Mesenteric fat pad (tissue), 1 donor: ENCODE measurements at places on chromosomes 7 and 10. TPM values are rescaled to one million over a fixed set of nuclear protein-coding genes. Genes with fewer than 3 reads are reported as not detected.
A peak's percentile ranks its signal among the peaks of the same experiment; 100 is the strongest.

DNA sequence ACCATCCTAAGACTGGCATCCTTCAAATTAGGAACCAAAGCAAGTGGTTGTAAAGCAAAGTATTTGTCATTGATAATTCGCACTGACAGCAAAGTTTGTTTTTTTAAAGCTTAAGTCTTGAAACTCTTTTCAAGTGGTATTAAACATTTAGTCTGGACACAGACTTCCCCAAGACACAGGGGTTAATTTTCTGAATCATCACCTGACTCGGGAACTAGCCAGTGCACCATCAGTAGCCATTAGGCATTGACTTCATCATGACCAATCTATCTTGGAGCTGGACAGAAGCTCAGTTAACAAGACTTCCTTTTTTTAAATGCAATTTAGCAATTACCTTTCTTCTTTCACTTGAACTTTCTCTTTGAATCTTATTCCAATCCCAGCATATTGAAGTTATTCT lies 210.6 kb downstream of the ZNF365 start:
- no peak for DNase-seq

GRCh38 chr10:12655940-12656339 lies 306.6 kb downstream of the CAMK1D start:
- no peak for DNase-seq

DNA sequence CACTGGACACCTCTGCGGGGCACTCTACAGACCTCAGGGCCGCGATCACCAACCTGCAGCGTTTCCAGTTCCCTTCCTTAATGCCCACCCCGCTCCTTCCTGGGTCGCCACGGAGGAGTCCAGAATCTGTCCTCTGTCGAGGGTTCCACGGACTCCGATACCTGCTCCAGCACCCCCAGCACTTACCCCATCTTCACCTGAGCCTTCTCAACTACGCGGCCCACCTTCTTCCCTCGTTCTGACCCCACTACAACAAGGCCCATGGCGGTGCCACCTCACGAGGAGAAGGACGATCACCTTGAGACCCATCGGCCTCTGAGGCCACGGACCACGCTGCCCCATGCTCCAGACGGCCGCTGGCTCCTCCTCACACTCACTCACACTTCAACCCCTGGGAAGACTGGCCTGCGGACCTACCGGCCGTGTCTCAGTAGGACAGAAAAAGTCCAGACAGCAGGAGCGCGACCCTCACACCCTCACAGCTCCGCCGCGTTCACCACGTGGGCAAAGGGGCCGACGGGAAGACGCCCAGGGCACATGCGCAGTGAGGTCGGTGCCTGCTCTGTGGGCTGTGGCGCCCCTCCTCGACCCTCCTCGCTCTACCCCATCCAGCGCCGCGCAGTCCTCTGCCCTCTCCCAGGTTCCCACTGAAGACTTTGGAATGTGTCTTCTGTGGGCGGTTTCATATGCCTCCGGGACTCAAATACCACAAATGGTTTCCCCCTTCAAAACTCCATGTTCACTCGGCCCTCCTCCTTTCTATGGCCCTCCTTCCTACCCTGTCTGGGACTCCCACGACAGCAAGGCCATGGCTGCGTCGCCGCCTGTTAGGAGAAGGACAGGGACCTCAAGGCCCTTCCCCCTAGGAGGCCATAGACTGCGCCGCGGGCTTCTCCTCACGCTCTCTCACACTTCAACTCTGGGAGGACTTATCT lies 193.9 kb upstream of the PHF14 start:
- DNase-seq: no peak

DNA sequence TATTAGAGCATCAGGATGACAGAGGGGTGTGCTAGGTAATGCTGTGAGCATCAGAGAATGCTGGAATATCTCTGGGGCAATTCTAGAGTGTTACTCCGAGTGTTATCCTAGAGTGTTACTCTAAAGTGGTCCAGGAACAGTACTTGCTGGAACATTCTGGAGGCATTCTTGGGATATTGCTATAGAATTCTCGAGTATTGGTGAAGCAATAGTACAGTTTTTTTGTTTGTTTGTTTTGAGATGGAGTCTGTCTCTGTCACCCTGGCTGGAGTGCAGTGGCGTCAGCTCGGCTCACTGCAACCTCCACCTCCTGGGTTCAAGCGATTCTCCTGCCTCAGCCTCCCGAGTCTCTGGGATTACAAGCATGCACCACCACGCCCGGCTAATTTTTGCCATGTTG lies 12.6 kb downstream of the SSC4D start:
- no peak for DNase-seq

GRCh38 chr7:136228171-136228570 lies 251.0 kb upstream of the MTPN start:
- DNase-seq: no peak

- no peak for DNase-seq
Observed at GRCh38 chr10:117000580-117000979, 4.4 kb downstream of the SHTN1 start.

- peak; percentile 75 for DNase-seq
Observed at GRCh38 chr10:125186431-125187170, 26.2 kb upstream of the CTBP2 start.

DNA sequence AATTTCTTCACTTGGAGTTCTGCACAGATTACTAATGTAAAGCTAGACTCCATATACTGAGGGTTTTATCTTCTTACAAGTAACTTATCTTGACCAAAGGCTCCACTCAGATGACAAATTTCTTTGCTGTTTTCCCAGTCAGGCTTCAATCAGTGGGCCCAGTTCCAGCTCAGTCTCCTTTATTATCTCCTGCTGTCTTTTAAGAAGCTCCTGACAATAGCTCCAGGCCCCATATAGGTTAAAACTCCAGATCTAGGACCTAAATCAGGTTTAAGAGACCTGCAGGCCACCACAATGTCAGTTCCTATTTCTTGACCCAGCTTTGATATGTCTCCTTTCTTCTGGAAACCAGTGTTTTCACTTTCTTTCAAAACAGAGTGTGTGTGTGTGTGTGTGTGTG lies 165.2 kb downstream of the RELN start:
- no peak for DNase-seq

The DENND2A gene
- 24.6 TPM for total RNA-seq

The PALS2 gene
- total RNA-seq: 45.2 TPM

The ELFN1 gene
- 3.7 TPM for total RNA-seq

The STOX1 gene
- total RNA-seq: 8.1 TPM

The CCL24 gene
- total RNA-seq: not detected

The C10orf67 gene
- not detected for total RNA-seq
